Dorsolateral prefrontal cortex (tissue), 122 donors: ENCODE measurements at places on chromosomes 2 and 18. TPM values are rescaled to one million over a fixed set of nuclear protein-coding genes. Genes with fewer than 3 reads are reported as not detected.

TLX2 gene
- 0.36 TPM for total RNA-seq

DSG1 gene
- total RNA-seq = 0.23 TPM

RNF152 gene
- 22.4 TPM for total RNA-seq

OXER1 gene
- total RNA-seq = not detected

CTAGE1 gene
- total RNA-seq = not detected

AMER3 gene
- total RNA-seq = 28.8 TPM

SERPINB11 gene
- total RNA-seq = not detected

SLC4A5 gene
- total RNA-seq = 9.3 TPM

KCNJ13 gene
- total RNA-seq = not detected

UGT1A3 gene
- not detected for total RNA-seq

CAPN13 gene
- total RNA-seq = 3.9 TPM

GALNT1 gene
- total RNA-seq = 35.4 TPM

GAL3ST2 gene
- not detected for total RNA-seq

VWA3B gene
- total RNA-seq = 0.98 TPM

GLB1L gene
- total RNA-seq = 7.3 TPM

AQP12B gene
- not detected for total RNA-seq

DNAJC27 gene
- total RNA-seq = 22.5 TPM

PLCL1 gene
- 51.5 TPM for total RNA-seq

OTOS gene
- 8.2 TPM for total RNA-seq

SEPTIN10 gene
- total RNA-seq = 25.8 TPM

DCC gene
- total RNA-seq = 25.8 TPM

LONRF2 gene
- 96.1 TPM for total RNA-seq

MC4R gene
- total RNA-seq = 2.7 TPM

KIDINS220 gene
- total RNA-seq = 147 TPM

PAX3 gene
- not detected for total RNA-seq

ALPI gene
- total RNA-seq = not detected
